ENCODE measurements at places on chromosomes 5 and 9.

DNA sequence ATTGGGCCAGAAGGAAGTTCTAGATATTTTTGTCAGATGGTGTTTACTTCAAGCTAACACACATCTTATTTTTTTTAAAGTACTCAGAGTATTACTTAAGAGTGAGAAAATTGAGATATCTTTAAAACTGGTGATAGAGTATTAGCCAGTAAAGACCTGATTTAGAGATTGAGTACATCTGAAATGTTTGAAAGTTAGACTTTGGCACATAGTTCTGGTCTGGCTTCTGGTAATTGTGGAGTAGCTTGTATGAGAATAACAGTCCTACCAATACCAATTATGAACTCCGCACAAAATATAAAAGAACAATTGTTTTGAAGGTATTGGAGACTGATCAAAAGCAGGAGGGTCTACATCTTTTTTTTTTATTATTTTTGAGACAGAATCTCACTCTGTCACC, 44.5 kb upstream of the GLIPR2 start:
- DNase-seq: no peak

DNA sequence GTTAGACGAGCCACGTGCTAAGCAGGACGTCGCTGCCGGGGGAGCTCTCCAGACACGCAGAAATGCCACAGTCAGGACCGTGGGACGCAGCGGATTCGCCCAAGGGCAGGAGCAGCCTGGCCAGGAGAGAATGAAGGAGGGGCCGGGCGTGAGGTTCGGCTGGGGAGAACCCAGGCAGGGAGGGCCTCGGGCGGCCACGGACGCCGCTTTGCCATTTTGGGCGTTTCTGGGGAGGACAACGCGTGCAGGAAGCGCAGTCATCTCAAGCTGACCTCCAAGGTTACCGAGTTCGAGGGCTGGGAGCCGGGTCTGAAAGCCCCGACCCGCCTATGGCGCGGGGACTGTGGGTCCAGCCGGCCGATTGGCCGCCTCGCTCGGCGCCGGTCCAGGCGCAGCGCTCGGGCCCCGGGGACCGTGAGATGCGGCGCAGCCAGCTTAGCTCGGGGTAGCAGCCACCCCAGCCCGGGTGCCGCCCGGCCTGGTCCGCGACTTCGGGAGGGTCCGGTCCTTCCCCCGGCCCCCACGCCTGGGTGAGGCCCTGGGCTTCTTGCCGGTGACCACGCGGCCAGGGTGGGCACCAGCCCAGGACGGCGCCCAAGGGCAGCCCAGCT, 760 bp upstream of the MAN1B1 start:
- DNase-seq: no peak

GRCh38 chr9:34457266-34458012, 931 bp downstream of the FAM219A start:
- peak; percentile 41 for DNase-seq

DNA sequence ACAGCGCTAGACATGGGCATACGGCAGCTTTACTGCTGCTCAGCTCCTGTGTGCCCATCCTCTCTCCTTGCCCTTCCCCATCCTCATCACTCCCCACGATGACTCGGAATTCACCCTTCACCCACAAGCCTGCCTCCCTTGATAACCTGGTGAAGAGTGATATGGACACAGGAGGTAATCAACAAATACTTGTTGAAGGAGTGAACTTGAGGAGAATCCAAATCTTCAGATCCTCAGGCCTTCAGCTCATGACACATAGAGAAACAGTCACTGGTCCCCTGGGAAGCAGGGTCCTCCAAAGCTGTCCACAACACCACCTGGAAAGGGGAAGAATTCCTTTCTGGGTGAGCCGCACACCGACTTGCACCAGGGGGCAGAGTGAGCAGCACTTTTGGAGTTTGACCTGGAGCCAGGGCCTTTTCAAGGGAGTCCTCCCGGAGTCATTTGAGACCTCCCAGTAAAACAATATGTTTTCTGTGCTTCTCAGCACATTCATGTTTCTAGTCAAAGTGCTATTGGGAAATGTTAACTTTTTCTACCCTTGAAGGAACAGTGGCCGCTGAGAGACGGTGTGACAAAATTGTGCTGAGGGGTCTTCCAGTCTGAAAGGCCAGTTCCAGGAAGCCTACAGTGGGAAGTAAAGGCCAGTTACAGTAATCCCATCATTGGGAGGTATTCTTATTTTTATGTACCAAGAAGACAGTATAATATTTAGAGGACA, 332.3 kb downstream of the CWC27 start:
- peak; percentile 48 for DNase-seq
